ENCODE measurements at places on chromosomes 3 and 15. TPM values are rescaled to one million over a fixed set of nuclear protein-coding genes. Genes with fewer than 3 reads are reported as not detected.

Gene P2RY1
- not detected for total RNA-seq

Gene ISL2
- 3.0 TPM for total RNA-seq

Gene TMIE
- not detected for total RNA-seq

Gene ZMYND10
- 1.3 TPM for total RNA-seq

Gene SEMA3B
- total RNA-seq, result 4.1 TPM

Gene PLA1A
- total RNA-seq, result 0.13 TPM

Gene KCNAB1
- total RNA-seq, result 0.57 TPM

Gene LSAMP
- total RNA-seq, result under 0.01 TPM

Gene SLC33A1
- total RNA-seq, result 30.5 TPM

Gene DZIP3
- total RNA-seq, result 20.0 TPM

Gene HERC2
- 37.1 TPM for total RNA-seq

Gene OR5K2
- total RNA-seq, result not detected

Gene ANKRD34C
- total RNA-seq, result not detected

Gene LRRC2
- total RNA-seq, result 0.86 TPM

All from LHCN-M2 (cell line).